ENCODE measurements at places on chromosomes 3 and 15.
A peak's percentile ranks its signal among the peaks of the same experiment; 100 is the strongest.

DNA sequence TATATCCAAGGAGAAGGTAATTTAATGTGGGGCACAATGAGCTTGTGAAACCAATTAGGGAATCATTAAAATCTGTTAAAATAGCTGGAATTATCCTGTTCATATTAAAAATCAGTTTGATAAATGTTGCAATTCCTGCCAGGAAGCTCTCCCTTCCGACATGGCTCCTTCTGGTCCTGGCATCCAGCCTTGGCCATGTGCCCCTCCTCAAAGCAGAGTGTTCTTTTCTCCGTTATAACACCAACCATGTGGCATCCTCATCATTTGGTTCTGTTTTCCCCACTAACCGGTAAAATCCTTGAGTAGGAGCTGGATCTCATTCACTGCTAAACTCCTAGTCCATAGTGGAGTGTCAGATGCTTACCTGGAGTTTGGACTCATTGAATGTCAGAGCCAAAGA lies 127.2 kb downstream of the ARNT2 start:
- DNase-seq: no peak

GRCh38 chr15:31554261-31554660 lies 227.6 kb downstream of the KLF13 start:
- peak; percentile 39 for DNase-seq

DNA sequence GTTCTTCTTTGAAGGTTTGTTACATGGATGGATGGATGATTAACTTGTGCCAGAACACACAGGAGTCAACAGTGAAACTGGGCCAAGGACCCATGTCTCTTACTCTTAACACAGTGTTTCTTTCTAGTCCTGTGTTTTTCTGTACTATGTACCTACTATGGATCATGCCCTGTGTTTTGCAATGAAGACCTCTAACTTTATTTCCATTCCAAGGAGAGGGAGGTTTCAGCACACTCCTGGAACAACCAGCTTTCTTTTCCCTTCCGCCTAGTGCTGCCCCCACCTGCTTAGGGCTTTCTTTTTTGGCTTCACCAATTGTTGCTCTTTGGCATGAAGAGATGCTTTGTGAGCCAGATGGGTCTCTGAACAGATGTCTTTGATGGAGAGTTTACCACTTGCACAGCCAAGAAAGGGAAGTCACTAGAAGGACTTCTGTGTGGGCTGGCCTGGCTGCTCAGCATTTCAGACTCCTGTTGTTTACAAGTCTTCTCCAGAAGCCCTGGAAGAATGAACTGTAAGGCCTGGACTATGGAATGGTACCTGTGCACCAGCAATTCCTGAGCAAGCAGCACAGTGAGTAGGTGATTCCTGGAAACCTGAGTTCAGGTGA lies 44.5 kb downstream of the SNAPC5 start:
- no peak for DNase-seq

- DNase-seq: no peak
Observed at GRCh38 chr3:150256318-150256717, 151.8 kb upstream of the TSC22D2 start.

DNA sequence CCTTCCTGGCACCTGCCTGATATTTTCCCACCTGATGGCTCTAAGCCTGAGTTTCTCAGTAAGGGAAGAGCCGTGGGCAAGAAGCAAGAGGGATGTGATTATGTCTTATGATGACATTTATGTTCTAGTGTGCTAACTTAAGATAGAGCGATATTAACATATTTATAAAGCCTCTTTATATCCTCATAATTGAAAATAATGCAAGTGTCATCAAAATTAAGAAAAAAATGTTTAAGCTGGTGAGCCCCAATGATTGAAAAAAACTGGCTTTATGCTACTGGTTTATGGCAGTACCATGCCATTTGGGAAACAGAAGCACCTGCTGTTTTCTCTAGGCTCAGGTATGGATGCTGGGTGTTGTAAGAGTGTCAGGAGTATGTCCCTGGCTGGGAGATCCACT lies 431.5 kb upstream of the TPM1 start:
- DNase-seq: no peak

DNA sequence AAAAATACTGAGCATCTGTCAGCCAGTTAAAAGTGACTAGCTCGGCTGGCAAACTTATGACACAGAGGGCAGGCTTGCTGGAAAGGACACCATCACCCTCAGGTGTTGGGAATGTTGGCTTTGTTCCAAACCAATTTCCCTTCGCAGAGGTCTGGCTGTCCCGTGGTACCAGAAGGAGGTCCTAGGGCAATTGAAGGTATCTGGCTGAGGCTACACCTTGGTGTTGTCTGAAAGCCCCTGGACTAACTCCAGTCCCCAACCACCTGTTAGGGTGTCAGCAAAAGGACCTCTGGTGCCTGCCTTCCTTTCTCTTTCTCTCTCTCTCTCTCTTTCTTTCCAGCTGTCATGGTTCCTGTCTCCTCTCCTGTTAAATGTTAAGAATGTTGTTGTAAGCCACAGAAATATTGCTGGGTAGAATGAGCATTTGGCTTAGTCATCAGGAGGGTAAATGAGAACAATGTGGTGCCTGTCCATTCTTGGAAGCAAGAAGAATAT lies 12.5 kb downstream of the PRR20G start:
- no peak for DNase-seq

- no peak for DNase-seq
Observed at GRCh38 chr3:58175187-58175436, 35.7 kb downstream of the DNASE1L3 start.

DNA sequence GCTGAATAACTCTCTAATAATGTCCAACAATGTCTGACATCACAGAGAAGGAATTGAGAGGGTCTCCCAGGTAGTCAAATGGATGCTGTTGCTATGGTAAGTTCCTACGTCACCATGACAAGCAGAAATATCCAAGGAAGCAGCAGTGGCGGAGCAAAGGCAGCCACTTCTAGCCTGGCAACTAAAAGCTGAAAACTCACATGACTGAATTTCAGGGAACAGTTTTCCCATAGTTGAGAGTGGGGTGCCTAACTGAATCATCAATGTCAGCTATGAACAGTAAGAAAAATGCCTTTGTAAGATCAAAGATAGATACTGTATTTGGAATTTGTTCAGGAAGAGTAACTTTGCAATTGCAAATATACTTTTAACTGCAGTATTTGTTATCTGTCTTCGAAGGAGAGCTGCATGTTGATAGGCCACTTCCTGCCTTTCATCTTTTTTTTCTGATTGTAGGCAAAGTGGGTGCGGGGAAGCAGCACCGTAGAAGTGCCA lies 161.7 kb downstream of the BBX start:
- DNase-seq: no peak

DNA sequence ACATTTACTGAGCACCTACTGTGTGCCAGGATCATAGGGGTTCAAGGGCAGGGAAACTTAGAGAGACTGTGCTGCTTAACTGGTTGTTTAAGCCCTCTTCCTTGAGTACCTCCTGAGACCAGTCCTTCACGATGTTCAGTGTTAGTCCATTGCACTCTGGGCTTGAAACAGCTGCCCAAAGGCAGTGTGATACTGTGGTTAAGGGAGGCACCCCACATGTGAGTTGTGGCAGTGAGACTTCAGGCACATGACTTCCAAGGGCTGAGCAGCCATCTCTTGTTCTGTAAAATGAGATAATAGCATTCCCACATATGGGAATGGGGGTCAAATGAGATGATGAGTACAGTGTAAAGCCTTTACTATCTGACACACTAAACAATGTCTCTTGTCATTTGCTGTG lies 75.1 kb downstream of the LINGO1 start:
- DNase-seq: no peak
